GM04504 (cell line): ENCODE measurements at places on chromosomes 13 and 19.

DNA sequence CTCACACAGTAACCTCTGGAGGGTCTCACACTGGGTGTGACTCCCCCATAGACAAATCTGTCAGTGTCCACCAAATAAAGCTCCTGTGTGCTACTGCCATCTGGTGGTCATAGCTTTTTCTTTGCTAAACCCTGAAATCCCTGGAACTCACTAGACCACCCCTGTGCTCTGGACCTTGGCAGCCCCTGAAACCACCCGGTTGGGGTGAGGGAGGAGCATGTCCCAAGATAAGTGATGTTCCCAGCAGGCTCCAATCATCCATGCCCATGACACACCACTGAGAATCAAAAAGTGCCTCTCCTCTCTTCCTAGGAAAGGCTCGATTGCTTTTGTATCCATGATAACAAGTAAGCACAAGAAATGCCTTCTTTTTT lies 6.5 kb upstream of the HSD17B14 start:
- peak; percentile 21 for DNase-seq

- DNase-seq: no peak
Observed at GRCh38 chr19:29569038-29569911, 36.8 kb upstream of the POP4 start.

- no peak for DNase-seq
Observed at GRCh38 chr13:99517984-99518383, 16.7 kb downstream of the TM9SF2 start.

DNA sequence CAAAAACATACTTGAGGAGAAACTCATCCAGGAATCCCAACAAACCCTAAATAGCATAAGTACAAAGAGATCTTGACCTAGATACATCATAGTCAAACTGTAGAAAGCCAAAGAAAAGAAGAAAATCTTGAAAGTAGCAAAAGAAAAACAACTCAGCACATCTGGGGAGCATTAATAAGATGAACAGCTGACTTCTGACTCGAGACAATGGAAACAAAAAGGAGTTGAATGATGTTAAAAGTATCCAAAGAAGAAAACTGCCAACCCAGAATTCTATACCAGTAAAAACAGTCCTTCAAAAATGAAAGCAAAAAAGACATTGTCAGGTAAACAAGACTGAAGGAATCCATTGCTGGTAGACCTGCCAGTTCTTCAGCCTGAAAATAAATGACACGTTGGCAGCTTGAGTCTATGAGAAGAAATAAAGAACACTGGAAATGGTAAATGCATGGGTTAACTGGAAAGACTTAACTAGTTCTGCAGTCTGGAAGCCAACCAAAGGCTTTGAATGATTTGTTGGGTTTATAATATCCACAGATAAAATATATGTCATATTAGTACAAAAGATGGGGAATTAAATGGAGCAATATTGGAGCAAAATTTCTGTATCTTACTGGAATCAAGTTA lies 46.8 kb downstream of the TSSK6 start:
- DNase-seq: no peak

GRCh38 chr13:110981379-110981778 lies 66.5 kb upstream of the ANKRD10 start:
- no peak for DNase-seq
